NCI-H510A treated with DMSO at 0.1 percent for 48 hours (cell line): ENCODE measurements at places on chromosomes 16 and 17.
A peak's percentile ranks its signal among the peaks of the same experiment; 100 is the strongest.

DNA sequence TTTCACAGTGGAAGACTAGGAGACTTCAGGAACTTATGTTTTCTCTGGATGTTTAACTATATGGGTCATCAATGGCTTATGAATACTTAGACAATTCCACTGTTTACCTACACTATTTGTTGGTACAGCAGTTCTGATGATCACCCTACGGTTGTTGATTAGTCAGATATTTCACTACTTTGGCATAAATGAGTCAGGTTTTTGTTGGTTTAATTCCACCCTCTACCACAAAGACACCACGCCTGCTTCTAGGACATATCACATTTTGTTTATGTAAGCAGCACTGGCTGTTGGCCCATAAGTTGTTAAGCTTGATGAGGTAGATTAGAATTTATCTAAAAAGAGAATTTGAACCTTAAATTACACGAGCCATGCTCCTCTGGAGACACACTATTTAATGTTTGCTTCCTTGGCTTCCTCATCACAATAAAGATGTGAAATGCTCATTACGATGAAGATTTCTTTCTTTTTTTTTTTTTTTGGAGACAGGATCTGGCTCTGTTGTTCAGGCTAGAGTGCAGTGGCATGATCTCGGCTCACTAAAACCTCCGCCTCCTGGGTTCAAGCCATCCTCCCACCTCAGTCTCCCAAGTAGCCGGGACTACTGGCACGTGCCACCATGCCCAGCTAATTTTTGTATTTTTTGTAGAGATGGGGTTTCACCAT, 4.3 kb downstream of the GDE1 start:
- DNase-seq: no peak

GRCh38 chr17:82238472-82239201, 9.8 kb downstream of the SLC16A3 start:
- peak; percentile 91 for DNase-seq

DNA sequence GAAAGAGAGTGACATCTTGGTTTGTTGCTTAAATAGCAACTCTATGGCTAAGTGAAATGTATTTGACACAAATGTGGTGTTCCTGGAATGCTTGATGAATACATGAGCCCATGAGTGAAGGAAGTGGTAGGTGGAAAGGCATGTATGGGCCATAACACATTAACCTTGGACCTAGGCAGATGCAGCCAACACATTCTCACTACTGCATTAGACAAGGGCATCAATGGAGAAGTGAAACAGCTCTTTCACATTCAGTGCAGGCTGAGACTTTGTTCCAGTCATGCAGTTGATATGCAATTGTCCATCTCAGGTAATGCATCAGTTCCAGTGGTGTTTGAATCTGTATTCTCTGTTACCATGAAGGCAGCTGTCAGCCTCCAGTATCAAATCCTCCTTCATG, 133.6 kb downstream of the HS3ST3B1 start:
- DNase-seq: no peak

GRCh38 chr17:44959821-44960531, 8.1 kb downstream of the C1QL1 start:
- no peak for DNase-seq
